ENCODE measurements at places on chromosomes 1 and 21.

DNA sequence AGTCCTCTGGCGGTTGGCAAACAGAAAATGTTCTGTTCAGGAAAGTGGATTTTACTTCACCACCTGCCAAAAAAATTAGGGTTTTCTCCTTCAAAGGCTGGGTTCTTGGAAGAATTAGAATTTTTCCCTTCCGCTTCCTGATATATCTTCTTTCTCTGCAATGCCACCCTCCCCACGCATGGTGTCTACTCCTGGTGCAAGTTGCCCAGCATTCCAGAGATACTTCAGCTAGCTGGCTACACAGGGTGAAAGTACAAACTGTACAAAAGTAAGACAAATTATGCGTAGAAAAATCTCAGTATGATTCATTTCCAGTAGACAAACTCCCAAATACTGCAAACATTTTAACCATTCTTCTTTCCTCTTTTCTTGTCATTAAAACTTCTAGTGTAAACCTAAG, 430.1 kb upstream of the ESRRG start:
- no peak for DNase-seq

- DNase-seq, result no peak
These were observed 400.6 kb downstream of the PTPRU start for GRCh38 chr1:29636936-29637335.

GRCh38 chr1:233912447-233912846, 8.0 kb downstream of the SLC35F3 start:
- DNase-seq, result no peak

- DNase-seq, result no peak
These were observed 3.1 kb downstream of the PKP1 start for GRCh38 chr1:201286445-201286844.

- no peak for DNase-seq
These were observed 18.7 kb downstream of the ADARB1 start for GRCh38 chr21:45093035-45093532.

GRCh38 chr1:155940993-155941844, at the start of gene RXFP4:
TSS of gene RXFP4 (plus strand) at chr1:155941638. CDS start at chr1:155941710, 72 bp downstream.
- no peak for DNase-seq

DNA sequence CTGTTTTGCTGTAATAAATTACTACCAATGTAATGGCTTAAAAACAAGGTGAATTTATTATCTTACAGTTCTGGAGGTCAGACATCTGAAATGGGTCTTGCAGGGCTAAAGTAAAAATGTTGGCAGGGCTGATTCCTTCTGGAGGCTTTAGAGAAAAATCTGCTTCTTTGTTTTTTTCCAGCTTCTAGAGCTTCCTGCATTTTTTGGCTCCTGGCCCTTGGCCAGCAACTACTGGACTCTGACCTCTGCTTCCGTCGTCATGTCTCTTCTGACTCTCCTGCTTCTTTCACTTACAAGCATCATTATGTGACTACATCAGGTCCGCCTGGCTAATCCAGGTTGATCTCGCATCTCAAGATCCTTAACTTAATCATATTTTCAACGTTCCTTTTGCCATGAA, 350.9 kb downstream of the S1PR1 start:
- DNase-seq, result peak; percentile 23

GRCh38 chr1:239930686-239931262, 160.9 kb upstream of the FMN2 start:
- peak; percentile 78 for DNase-seq

GRCh38 chr1:16430606-16431005, 6.6 kb downstream of the SPATA21 start:
- peak; percentile 20 for DNase-seq

- no peak for DNase-seq
These were observed 172.8 kb downstream of the PTGER3 start for GRCh38 chr1:70874818-70875217.

Measured in fibroblast of mammary gland (primary cell).